Activated B cell treated with CpG ODN at 0.5 μM for 24 hours (primary cell): ENCODE measurements at places on chromosomes 13 and 19. TPM values are rescaled to one million over a fixed set of nuclear protein-coding genes. Genes with fewer than 3 reads are reported as not detected.
A peak's percentile ranks its signal among the peaks of the same experiment; 100 is the strongest.

The CLIP3 gene
- total RNA-seq: 0.20 and 0.62 TPM in 2 replicates

The MBD3L3 gene
- total RNA-seq: not detected in 2 replicates

The NDUFA11 gene
- 193 and 225 TPM in 2 replicates for total RNA-seq

The COL4A1 gene
- total RNA-seq: not detected in 2 replicates

The FAM216B gene
- not detected in 2 replicates for total RNA-seq

The VSTM2B gene
- not detected in 2 replicates for total RNA-seq

The OR7A5 gene
- total RNA-seq: not detected in 2 replicates

The ADGRE2 gene
- 0.91 and 0.93 TPM in 2 replicates for total RNA-seq

The ACP7 gene
- not detected in 2 replicates for total RNA-seq

The PSG1 gene
- total RNA-seq: not detected in 2 replicates

The GADD45B gene
- total RNA-seq: 291 and 302 TPM in 2 replicates

The IZUMO2 gene
- total RNA-seq: not detected in 2 replicates

The NRTN gene
- total RNA-seq: 0.32 and 0.42 TPM in 2 replicates

The PSG7 gene
- not detected in 2 replicates for total RNA-seq

GRCh38 chr13:33259296-33259695 lies 26.3 kb downstream of the STARD13 start:
- no peak overlapping the region for H3K27ac ChIP-seq
- no peaks in the 10 kb centered on the region for H3K4me1 ChIP-seq
- no peak for DNase-seq
- no peaks in the 10 kb centered on the region for H3K36me3 ChIP-seq

GRCh38 chr13:26698392-26699196 lies 62.0 kb downstream of the GPR12 start:
- H3K27me3 ChIP-seq: peaks cover 7% of the 10 kb centered on the region
- no peak overlapping the region for H3K4me3 ChIP-seq
- no peak overlapping the region for H3K27ac ChIP-seq
- H3K36me3 ChIP-seq: no peaks in the 10 kb centered on the region

DNA sequence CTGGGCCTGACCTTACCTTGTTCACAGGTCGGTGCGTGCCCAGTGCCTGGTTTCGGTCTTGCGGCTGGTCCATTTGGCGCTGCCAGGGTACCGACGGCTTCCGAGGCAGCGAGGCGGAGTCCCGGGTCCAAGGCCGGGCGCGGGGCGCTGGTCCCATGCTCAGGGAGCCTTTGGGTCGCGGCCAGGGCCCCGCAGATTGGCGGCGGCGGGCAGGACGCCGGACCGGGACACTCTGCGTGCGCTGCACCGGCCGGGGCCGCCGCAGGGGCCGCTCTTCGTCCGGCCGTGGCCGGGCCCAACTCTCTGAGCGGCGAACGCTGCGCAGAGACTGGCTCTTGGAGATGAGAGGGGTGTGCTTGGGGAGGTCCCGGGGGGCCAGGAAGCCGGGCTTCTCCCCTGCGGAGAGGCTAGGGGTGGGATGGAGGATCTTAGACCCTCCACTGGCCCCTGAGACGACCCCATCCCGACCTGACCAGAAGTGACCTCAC lies 3.4 kb upstream of the WIZ start:
- H3K27me3 ChIP-seq: no peaks in the 10 kb centered on the region
- H3K4me1 ChIP-seq: peaks cover 17% of the 10 kb centered on the region
- no peak overlapping the region for H3K27ac ChIP-seq
- DNase-seq: no peak
- no peak overlapping the region for H3K4me3 ChIP-seq

DNA sequence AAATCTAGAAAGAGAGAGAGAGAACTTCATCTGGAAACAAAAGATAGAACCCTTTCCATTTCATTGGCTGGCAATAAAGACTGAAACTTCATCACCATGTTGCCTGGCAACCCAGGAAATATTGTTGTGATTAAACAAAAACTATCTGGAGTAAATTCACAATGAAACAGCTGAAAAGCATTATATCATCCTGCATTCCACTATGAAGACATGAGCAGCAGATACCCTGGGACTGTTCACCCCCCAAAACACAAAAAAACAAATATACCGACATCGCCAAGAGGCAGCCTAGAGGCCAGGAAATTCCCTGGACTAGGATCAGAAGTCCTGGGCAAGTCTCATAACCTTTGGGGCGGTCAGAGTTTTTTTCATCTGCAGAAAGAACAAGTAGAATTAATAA lies 158.3 kb downstream of the FOXO1 start:
- H3K27me3 ChIP-seq: no peaks in the 10 kb centered on the region
- H3K36me3 ChIP-seq: no peaks in the 10 kb centered on the region
- H3K4me3 ChIP-seq: no peak overlapping the region
- no peak for DNase-seq

DNA sequence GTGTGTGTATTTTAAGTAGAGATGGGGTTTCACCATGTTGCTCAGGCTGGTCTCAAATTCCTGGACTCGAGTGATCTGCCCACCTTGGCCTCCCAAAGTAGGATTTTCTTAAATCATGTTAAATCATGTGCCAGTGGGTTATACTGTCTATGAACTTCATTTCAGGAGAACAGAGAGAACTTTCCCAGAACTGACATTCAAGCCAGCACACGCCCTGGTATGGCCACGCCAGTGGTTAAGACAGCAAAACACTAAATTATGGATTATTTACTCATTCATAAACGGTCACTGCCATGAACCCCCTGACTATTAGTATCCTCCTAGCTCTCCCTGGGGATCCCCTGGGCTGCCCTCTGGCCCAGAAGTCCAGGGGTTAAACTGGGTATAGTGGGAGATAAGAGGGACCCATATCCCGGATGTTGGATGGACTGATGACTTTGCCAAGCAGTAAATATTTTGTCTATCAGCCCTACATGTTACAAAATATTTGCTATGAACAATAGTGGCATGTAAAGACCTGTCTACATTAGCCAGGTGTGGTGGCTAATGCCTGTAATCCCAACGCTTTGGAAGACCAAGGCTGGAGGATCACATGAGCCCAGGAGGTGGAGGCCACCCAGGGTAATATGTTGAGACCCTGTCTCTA lies 16.1 kb upstream of the STRN4 start:
- no peaks in the 10 kb centered on the region for H3K36me3 ChIP-seq
- no peak overlapping the region for H3K4me3 ChIP-seq
- H3K27ac ChIP-seq: no peak overlapping the region
- H3K4me1 ChIP-seq: peaks cover 5% of the 10 kb centered on the region

- H3K4me1 ChIP-seq: no peaks in the 10 kb centered on the region
- H3K36me3 ChIP-seq: no peaks in the 10 kb centered on the region
- no peak overlapping the region for H3K4me3 ChIP-seq
- no peaks in the 10 kb centered on the region for H3K27me3 ChIP-seq
- DNase-seq: no peak
- H3K27ac ChIP-seq: no peak overlapping the region
These were observed 1104.9 kb upstream of the SLC10A2 start for GRCh38 chr13:104170980-104171555.

- DNase-seq: no peak
- H3K27ac ChIP-seq: no peak overlapping the region
- H3K36me3 ChIP-seq: no peaks in the 10 kb centered on the region
- no peaks in the 10 kb centered on the region for H3K4me1 ChIP-seq
- no peaks in the 10 kb centered on the region for H3K27me3 ChIP-seq
- no peak overlapping the region for H3K4me3 ChIP-seq
These were observed 1192.2 kb downstream of the EFNB2 start for GRCh38 chr13:105343134-105343806.

DNA sequence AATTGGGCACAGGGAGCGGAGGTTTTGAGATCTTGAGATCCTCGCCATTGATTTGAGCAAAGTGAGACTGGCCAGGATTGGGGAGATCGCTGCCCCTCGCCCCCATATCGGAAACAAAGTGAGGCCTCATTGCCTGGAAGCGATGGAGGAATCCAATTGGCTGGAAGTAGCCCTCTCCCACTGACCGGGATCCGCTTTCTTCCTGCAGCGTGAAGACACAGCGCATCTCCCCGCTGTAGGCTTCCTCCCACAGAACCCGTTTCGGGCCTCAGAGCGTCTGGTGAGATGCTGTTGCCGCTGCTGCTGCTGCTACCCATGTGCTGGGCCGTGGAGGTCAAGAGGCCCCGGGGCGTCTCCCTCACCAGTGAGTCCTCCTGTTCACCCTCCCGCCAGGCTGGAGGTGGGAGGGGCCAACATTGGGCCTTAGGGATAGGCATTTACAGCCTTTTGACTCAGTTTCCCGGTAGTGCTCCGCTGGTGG lies 438 bp downstream of the PRKCSH start:
- no peaks in the 10 kb centered on the region for H3K27me3 ChIP-seq
- DNase-seq: no peak
- H3K4me1 ChIP-seq: peaks cover 43% of the 10 kb centered on the region
- H3K4me3 ChIP-seq: peak overlapping the region; percentile 100

GRCh38 chr13:96646515-96647211 lies 347.6 kb downstream of the OXGR1 start:
- no peak overlapping the region for H3K27ac ChIP-seq
- H3K4me1 ChIP-seq: no peaks in the 10 kb centered on the region

DNA sequence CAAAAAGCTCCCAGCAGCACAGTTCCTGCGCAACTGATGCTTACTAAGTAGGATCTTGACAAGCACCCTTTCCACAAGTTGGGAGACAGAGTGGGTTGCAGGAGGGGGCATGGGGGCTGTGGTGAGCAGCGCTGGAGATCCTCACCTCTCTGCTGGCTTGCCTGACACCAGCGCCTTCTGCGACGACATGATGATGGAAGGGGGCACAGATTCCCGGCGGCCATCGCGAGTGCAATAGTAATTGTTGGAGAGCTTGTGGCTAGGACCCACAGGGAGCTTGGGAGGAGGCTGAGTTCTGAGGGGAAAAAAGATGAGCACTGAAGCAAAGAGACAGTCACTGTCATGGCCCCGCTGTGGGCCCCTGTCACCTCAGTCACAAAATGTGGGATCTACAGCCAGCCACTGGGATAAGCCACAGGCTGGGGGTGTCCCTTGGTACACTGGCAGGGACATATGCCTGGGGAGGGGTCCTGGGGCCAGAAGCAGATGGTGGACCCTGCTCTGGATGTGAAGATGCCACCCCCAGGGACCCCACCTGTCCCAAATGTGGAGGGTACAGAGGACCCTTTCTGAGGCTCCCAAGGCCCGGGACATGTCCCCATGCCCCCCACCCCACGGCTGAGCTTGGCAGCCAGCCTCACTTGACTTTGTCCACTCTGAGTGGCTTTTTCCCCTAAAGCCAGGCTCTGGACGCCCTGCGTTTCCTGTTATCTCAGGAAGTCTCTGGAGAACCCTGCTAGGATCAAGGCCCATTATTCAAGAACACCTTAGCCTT lies 4.6 kb downstream of the NDUFA7 start:
- DNase-seq: no peak
- no peaks in the 10 kb centered on the region for H3K27me3 ChIP-seq
- peaks cover 18% of the 10 kb centered on the region for H3K4me1 ChIP-seq
- no peak overlapping the region for H3K4me3 ChIP-seq
- no peak overlapping the region for H3K27ac ChIP-seq

DNA sequence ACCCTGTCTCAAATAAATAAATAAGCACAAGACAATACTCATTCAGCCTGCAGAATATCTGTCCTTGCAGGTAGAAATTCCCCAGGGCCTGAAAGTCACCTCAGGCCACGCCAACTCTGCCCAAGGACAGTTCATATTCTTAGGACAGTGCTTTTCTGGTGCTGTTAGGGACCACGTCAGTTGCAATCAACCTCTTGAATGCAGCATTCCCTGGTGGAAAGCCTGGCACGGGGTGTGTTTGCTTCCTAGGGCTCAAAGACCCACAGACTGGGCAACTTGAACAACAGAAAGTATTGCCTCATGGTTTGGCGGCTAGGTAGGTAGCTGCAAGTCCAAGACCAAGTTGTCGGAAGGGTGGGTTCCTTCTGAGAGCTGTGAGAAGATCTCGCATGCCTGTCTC lies 160.3 kb downstream of the KCTD15 start:
- peaks cover 6% of the 10 kb centered on the region for H3K27me3 ChIP-seq
- no peaks in the 10 kb centered on the region for H3K4me1 ChIP-seq
- DNase-seq: no peak
- no peak overlapping the region for H3K27ac ChIP-seq
- H3K4me3 ChIP-seq: no peak overlapping the region

DNA sequence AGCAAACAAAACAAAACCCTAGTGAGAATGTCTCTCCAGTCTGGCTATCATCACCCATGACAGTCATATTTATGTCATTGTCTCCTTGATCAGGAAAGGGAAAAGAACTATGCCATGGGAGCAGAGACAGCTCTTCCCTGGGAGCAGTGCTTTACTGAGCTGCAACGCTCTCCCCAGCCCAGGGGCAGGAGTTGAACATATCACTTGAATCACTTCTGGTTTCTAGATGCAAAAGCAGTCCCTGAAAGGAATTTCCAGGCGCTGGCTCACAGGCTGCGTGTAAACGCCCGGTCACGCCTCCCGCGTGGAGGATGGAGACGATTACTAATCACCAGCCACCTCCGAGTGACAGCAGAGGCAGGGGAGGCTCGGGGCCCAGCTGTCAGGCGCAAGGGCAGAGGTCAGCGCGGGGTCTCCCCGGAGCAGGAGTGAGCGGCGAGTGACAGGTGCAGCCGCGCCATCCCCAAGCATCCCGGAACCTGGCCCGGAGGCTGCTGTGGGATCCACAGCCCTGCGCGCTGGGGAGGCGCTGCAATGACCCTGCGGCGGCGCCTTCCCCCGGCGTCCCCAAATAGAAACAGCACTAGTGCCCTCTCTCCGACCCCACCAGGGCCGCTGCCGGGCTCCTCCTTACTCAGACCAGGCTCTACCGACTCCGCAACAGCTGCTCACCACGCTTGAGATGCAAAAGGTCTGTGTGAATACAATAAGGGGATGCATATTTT lies 23.5 kb upstream of the DCLK1 start:
- H3K4me3 ChIP-seq: no peak overlapping the region
- no peaks in the 10 kb centered on the region for H3K4me1 ChIP-seq
- no peak overlapping the region for H3K27ac ChIP-seq
- no peaks in the 10 kb centered on the region for H3K36me3 ChIP-seq
- H3K27me3 ChIP-seq: peaks cover 5% of the 10 kb centered on the region

DNA sequence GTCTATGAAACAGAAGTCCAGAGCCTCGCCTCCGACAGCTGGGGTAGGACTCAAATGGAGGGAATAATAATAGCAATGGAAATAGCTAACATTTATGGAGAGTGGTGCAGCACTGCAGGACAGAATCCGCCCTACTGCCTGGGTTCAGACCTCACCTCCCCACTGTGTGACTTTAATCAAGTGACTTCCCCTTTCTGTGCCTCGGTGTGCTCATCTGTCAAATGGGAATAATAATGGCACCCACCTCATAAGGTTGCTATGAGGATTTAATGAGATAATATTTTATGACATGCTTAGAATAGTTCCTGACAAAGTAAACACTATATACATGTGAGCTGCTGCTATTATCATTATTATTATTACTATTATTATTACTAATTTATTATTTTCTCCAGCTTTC lies 3.2 kb downstream of the LRFN1 start:
- H3K27me3 ChIP-seq: peaks cover 2% of the 10 kb centered on the region
- no peak for DNase-seq
- peaks cover 11% of the 10 kb centered on the region for H3K4me1 ChIP-seq
- H3K27ac ChIP-seq: no peak overlapping the region
- peaks cover 6% of the 10 kb centered on the region for H3K36me3 ChIP-seq

DNA sequence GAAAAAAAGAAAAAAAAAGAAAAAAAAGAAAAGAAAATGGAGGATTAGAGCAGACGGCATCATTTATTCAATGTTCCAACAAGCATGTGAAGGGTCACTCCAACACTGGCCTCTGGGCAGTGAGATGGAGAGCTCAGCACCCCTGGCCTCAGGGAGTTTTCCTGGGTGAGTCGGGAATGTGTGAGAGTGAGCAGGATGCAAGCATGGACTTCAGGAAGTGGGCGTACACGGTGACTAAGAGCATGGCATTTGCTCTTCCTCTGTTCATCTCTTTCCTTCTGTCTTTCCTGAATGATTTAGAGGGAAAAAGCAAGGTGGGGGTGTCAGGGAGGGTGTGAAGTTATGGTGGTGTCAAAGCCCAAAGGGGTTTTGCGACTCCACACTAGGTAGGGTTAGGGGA lies 682 bp upstream of the CABP5 start:
- no peak overlapping the region for H3K4me3 ChIP-seq
- DNase-seq: no peak
